ENCODE measurements at places on chromosomes 16 and 17.

GRCh38 chr17:60388742-60389141 is 3.2 kb downstream of the USP32 start:
- DNase-seq, result no peak

DNA sequence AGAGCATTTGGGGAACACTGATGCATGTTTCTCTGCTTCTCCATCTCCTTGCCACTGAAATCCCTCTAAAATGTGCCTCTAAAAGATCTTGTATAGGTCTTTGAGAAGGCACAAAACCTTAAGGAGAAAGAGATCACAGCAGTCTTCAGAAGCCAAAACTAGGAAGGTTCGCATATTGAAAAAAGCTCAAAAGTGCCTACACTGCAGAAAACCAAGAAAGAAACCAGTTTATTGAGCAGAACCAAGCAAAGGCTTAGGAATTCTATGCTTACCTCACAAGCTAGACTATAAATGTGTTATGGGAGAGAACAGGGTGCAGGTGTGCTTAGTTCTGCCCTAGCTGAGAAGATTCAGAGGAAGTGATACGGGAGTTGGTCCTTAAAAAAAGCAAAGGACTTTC is 16.6 kb downstream of the DGKE start:
- DNase-seq, result no peak

GRCh38 chr17:17385491-17385890 is 82.3 kb downstream of the NT5M start:
- no peak for DNase-seq

- DNase-seq, result peak; percentile 46
Observed at GRCh38 chr16:11689031-11689840, 21.0 kb downstream of the SNN start.

GRCh38 chr16:1019231-1020090 is 37.9 kb downstream of the SOX8 start:
- no peak for DNase-seq

- no peak for DNase-seq
Observed at GRCh38 chr16:66326991-66327513, 39.4 kb upstream of the CDH5 start.

- DNase-seq, result peak; percentile 9
Observed at GRCh38 chr17:61412860-61413660, 13.4 kb downstream of the TBX2 start.

DNA sequence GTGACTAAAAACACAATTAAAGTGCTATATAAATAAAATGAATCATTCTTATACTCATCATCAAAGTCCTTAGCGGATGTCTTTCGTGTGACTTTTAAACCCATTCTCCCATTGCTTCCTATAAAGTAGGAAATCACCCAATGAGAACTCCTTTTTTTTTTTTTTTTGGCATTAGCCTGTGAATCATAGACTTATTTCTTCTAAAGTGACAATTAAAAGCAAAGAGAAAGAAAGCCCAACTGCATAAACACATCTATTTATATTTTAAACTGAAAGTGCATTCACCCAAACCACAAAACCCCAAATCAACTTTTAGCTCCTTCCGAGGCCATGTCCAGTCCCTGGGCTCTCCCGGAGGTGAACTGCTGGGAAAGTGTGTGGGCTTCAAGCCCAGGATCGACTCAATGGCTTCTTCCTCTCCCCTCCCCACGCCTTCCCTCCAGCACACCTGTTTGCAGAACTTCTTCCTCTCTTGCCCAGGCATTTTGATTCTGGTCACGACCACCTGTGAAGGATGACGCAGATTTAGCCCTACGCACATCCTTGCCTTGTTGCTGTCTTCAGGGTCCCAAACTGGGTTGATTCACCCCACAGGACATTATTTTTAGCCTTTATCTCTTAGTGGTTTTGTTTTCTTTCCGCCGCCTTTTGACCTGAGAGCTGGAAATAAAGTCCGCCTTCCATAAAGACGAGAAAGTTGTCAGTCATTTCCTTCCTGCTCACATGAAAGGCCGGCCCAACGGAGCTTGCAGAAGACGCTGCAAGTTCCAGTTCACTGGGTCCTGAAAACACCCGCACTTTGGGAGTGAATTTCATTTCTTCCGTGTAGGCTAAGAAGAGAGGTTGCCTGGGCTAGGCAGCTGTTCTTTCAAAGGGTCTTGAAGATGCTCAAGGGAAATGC is 166.8 kb downstream of the MAP2K6 start:
- peak; percentile 64 for DNase-seq

GRCh38 chr17:40317345-40317873 is 8.4 kb downstream of the RARA start:
- DNase-seq, result peak; percentile 73

DNA sequence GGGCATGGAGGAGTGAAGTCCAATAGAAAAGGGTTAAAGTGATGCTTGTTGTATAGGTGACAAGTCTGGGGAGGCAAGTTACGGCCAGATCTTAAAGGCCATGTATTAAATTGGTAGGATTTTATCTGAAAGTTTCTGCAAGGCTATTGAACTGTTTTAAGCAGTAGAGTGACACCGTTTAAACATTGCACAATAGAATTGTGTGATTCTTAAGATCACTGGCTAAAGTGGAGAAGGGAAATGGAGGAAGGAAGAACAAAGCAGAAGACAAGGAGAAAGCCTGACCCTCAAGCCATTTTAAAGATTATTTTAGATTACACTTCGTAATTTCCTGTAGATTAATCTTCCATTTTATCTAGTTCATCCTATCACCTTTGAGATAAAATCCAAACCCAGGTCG is 5.6 kb upstream of the MPHOSPH6 start:
- DNase-seq, result no peak

DNA sequence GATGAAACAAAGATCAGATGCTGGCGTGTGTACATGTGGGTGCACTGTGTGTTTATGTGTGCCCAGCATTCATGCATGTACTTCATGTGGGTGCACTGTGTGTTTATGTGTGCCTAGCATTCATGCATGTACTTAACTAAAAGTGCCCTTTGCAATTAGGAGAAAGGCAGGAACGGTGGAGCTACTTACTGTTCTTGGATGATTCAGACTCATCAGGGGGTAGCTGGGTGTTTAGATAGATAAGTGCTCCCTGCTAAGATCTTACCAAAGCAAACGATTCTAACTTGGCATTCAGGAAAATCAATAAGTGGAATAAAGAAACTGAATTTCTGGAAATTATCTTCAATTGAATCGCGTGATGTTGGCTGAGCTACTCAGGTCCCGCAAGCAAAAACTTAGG is 8.6 kb upstream of the MYH2 start:
- no peak for DNase-seq

- DNase-seq, result no peak
Observed at GRCh38 chr17:11707586-11707985, 109.3 kb downstream of the DNAH9 start.

DNA sequence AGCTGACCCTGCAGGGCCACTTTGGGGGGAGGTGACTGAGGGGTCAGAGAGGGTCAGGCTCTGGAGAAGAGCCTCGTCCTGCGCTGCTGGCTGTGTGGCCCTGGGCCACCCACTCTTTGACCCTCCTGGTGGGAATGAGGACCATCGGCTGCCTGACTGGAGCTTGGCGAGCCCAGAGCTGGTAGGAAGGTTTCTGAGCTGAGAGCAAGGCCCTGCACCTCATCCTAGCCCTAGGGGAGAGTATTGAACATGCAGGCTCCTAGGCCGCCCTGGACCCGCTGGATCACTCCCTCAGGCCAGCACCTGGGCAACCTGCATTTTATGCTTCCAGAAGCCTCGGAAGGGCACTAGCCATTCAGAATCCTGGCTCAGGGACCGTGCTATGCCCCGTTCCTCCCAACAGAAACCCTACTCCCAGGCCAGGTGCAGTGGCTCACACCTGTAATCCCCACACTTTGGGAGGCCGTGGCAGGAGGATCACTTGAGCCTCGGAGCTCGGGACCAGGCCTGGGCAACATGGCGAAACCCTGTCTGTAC is 14.5 kb downstream of the MAP2K3 start:
- DNase-seq, result no peak

- DNase-seq, result no peak
Observed at GRCh38 chr17:81003711-81004475, 12.3 kb downstream of the CHMP6 start.

GRCh38 chr17:74480290-74480689 is 13.9 kb downstream of the CD300A start:
- DNase-seq, result no peak

- no peak for DNase-seq
Observed at GRCh38 chr16:88449267-88449561, 3.9 kb upstream of the ZFPM1 start.

- DNase-seq, result no peak
Observed at GRCh38 chr17:68897557-68897956, 57.6 kb downstream of the ABCA8 start.

DNA sequence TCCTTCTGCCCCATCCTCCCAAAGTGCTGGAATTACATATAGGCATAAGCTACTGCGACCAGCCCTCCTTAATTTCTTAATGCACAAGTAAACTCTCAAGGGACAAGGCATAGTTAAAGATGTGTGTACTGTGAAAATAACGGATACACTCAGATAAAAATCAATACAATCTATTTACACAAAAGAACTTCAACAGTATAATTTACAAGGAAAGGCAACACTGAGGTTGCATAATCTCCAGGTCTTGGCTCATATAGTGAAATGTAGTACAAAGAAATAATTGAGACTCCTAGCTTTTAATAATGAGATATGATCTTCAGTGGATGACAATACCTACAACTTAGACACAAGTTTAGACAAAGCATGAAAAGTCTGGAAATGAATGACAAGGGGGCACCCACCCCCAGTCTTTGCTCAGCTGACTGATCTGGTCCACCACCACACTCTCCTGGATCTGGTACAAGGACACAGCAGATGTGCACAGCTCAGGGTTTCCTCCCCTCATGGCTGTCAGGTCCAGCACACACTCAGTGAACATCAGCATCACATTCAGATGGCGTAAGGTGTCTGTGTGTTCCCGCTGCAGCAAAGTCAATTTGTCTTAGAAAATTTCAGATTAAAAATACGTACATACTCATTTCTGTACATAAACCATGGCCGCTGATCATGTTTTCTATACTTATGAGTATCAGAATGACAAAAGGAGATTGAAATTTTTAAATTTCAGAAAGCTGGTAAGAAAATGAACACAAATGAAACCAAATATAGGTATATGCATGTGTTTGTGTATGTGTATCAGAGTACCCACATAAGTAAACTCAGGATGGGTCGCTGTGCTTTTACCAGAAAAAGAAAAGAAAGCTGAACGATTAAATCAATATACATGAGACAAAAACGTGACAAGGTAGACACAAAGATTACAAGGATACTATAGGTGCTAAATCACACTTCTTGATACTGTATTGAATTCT is 33.7 kb upstream of the ALDH3A1 start:
- DNase-seq, result no peak

DNA sequence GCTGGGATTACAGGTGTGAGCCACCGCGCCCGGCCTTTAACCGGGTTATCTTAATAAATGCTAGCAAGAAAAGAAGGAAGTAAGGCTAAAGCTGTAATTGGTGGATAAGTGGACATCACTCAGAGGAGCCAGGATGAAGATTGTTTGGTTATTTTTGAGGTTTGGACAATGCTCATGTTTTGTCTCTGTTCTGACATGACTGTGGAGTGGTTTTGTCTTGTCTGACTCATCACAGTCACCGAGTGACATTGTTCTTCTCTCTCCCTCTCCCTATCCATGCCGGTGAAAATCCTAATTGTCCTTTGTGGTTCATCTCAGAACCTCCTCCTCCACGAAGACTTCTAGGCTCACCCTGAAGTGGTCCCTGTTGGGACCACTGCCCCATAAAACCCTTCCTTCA is 23.5 kb upstream of the GRIN2A start:
- DNase-seq, result no peak

- no peak for DNase-seq
Observed at GRCh38 chr16:78458588-78458987, 359.1 kb downstream of the WWOX start.

DNA sequence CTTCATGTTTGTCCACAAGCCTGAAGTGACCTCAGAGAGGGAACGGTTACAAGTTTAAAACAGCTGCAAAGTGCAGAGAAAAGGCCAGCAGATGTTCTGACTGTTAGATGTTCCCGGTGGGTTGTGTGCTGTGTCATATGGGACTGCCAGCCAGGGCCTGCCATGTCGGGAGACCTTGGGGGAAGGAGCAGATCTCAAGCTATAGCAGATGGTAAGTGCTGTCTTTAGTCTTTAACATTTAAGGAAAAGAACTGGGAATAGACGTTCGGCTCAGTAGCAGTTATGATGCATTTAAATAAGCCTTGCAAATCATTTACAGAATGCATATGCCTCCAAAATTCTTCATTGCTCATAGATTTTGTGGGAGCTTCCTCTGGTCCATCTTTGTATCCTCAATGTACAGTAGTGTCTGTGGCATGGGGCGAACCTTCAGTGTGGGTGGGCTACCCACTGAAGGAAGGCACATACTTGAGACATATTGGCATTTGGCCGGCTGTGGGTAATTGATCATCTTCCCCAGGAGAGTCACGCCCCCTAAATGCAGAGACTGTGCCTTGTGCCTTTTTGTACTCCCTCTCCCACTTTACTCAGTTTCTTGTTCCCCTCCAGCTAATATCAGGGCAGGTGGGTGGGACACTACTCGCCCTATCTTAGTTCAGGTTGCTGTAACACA is 131.9 kb downstream of the NPIPB5 start:
- no peak for DNase-seq

- no peak for DNase-seq
Observed at GRCh38 chr17:14582996-14583395, 282.1 kb downstream of the HS3ST3B1 start.

DNA sequence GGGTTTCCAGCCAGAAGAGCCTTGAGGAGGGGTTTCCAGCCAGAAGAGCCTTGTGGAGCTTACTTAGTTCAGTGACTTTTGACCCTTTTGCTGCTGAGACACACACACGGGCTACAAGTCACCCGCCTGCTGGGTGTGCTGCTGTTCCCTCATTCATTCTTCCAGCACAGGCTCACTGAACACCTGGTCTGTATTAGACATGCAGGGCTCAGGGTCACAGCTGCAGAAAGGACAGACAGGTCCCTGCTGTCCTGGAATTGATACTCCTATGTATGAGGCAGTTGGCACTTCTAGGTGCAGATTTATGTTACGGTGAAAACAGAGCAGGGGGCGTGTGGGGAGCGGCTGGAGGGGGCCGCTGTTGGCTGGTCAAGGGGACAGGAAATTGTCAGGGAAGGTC is 6.8 kb downstream of the CACNG4 start:
- no peak for DNase-seq

- DNase-seq, result no peak
Observed at GRCh38 chr16:89785523-89786155, 30.8 kb downstream of the FANCA start.

DNA sequence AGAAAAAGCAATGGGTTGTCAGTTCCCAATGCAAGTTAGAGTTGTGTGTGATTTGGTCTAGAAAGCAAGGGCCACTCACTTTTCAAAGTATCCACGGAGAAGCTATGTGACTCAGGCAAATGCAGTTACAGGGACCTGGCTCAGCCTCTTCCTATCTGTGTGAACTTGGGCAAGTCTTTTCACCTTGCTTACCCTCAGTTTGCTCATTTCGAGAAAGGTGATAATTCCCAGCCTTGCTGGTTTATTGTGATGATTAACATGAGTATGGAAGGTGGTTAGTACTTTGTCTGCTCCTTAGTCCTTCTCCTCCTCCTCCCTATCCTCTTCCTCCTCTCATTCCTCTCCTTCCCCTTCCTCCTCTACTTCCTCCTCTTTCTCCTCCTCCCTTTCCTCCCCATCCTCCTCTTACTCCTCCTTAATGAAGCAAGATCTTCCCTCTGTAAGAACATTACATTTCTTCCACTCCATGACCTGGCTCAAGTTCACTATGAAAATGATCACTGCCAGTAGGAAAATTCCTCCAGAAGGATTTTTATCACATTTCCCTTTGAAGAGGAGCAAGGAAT is 204.0 kb downstream of the GRIN2A start:
- no peak for DNase-seq

GRCh38 chr16:61934601-61935000 is 101.6 kb downstream of the CDH8 start:
- no peak for DNase-seq
